CD4-positive, alpha-beta T cell treated with Interleukin-6 at 100 ng/mL for 8 hours (primary cell): ENCODE measurements at places on chromosomes 2 and 18.

- no peak for DNase-seq
Observed at GRCh38 chr2:6359964-6360363, 505.7 kb downstream of the CMPK2 start.

DNA sequence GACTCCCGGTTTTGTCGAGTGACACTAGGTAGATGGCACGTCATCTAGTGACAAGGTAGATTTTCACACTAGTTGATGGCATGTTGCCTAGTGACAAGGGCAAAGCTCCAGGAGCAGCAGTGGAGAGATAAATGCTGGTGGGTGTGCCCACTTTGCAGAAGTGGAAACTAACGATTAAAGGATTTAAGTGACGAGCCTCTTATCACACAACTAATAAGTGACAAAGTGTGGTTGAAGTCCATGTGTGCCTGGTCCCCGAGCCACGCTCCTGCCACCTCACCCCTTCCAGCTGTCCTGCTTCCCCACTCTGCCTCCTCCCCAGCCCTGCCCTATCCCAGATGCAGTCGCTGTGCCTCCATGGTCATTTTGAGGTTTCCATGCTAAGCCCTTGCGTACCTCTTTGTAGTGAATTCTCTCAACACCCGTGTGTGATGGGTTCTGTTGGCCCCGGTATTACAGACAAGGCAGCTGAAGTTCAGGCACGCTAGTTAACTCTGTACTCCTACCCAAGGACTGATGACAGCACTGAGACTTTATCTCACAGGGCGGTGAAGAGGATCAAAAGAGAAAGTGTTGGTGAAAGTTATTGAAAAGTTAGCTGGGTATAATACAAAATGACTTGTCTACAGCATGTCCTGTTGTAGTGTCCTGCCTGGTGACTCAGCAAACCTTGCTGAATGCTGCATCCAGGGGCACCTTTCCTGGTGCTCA, 113.4 kb upstream of the GLI2 start:
- DNase-seq, result no peak

DNA sequence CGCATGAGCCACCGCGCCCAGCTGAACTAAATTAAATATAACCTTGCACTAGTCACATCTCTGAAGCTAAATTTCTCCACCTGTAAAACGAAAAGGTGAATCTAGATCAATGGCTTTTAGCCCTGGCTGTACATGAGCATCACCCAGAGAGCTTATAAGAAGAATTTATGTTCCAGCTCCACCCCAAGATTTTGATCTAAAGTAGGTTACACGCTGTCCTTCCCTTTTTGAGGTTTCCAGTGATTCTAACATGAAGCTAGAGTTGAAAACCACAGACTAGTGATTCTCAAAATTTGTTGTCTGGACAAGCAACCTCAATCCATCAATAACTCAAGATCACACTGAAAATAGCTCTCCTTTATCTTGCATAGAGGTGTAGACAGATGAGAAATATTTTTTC, 208.8 kb upstream of the CRIM1 start:
- DNase-seq, result no peak

DNA sequence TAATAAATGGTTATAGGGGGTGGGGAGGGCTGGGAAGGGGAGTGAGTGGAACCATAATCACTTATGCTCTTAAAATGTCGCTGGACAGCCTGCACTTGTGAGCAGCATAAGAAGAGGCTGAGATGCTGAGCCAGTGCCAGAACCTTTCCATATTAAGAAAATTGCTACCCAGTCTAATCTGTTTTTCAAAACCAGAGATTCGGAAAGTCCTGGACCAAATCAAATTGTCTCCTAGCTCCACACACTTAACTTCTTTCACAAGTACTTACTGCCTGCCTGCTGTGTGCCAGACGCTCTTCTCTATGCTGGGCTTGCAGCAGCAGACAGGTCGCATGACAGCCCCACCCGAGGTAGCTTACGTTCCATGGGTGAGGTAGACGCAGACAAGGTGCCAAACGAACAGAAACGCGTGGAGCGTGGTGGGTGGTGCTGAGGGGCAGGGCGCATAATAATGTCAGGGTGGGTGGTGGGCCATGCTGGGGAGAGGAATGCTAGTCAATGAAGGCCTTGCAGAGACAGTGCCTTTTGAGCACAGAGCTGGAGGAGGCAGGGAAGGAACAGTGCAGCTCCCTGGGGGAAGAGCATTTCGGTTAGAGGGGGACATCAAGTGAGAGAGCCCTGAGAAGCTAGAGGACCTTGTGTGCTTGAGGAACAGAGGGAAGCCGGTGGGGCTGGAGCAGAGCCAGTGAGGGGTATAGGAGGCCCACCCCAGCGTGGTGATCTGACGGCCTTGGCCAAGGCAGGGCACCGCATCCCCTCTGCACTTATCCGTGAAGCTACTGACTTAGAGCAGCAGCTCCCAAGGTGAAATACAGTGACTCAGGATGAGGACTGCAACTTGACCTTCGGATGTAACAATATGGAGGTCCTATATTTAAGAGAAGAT, 123.5 kb upstream of the DAPL1 start:
- no peak for DNase-seq

DNA sequence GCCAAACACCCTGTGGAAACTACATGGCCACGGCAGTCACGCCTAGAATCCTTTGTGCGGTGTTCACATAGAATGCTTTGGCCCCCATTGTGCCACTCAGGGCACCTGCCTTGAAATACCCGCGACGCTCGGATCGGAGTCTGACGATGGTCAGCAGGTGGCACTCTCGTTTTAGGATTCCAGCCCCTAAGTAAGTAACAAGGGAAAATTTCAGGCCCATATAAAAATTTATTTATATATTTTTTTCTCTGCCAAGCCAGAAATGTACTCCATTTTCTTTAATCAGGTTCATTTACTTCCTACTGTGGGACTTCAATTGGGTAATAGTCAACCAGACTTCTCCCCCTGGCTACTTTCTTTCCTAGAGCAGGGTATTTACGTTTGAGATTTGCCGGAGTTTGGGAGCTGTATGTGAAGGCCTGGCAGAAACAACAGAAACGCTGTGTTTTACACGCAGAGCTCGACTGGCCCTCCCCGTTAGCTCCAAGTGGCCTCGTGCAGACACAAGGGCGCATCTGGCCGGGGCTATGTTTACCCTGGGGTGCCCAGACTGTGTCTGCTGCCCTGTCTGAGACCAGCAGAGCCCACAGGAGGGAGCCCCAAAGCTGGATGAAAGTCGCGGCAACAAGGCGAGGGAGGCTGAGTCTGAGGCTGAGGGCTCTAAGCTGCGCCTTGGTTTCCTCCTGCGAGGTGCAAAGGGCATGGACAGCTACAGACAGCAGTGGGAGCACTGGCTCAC, 41.6 kb downstream of the LRRC30 start:
- no peak for DNase-seq

GRCh38 chr2:1638281-1638860, 105.9 kb downstream of the PXDN start:
- no peak for DNase-seq

GRCh38 chr2:174985614-174986013, 19.6 kb downstream of the CHN1 start:
- no peak for DNase-seq

DNA sequence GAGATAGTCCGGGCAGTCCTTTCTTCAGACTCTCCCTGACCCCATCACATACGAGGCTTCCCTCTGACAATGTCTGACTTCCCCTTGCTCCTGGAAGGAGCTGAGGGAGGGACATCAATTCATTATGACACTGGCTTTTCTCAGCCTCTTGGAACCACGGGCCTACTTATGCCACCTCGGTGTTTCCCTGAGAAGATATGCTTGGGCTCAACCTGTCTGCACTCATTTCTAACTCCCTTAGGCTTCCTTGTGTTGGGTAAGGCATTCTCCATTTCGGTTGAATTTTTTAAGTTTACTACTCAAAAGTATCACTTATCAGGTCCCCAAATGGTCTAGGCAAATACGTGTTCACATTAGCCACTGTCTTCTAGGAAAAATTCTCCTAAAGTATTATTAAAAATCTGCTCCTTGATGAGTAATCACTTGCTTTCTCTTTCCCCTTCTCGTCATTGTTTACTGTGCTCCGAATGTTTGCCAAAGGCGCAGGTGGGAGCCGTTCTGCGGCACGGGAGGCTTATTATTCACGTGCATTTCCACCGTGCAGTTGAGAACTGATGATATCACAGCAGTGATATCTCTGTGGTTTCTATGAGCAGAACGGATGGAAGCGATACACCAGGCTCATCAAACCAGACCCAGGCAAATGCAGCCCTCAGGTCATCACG, 33.1 kb downstream of the ARL4C start:
- peak; percentile 86 for DNase-seq

DNA sequence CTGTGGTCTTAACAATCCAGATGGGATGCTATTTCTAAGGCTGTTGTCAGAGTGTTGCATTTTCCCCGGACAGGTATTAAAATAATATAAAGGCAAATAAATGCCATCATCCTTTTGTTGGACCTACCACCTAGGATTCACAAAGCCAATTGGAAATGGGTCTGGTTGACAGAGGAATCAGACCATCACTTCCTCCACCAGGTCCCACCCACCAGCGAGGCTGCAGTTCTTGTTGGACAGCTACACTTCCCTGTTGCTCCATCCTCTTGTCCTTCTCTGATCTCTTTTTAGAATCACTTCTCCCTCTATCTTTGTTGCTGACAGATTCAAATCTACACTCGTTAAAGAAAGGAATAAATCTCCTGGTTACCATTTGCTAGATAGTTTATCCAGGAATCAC, 1.1 kb downstream of the TMEM169 start:
- DNase-seq, result no peak

GRCh38 chr18:76252880-76253279, 242.2 kb downstream of the ZNF516 start:
- no peak for DNase-seq

DNA sequence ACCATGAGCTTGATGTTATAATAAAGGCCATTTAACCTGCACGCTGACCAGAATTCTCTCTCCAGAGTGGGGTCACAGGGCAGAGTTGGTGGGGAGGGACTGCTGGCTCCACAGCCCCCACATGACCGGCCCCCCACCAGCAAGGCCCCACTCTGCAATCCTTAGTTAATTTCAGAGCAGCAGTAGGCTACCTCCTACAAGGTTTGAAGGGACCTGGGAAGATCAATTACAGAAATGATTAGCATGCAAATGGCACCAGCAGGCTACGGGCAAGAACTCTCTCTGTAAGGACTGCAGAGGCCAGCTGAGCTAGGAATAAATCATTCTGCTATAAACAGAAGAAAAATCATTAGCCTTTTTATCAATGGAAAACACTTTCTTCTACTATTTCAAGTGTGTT, 135.3 kb downstream of the C1D start:
- DNase-seq, result no peak

- DNase-seq, result no peak
Observed at GRCh38 chr2:74381751-74382150, 1.6 kb upstream of the DCTN1 start.

- no peak for DNase-seq
Observed at GRCh38 chr2:102796337-102796736, 34.5 kb downstream of the TMEM182 start.

- DNase-seq, result no peak
Observed at GRCh38 chr18:7877609-7878008, 310.5 kb downstream of the PTPRM start.

DNA sequence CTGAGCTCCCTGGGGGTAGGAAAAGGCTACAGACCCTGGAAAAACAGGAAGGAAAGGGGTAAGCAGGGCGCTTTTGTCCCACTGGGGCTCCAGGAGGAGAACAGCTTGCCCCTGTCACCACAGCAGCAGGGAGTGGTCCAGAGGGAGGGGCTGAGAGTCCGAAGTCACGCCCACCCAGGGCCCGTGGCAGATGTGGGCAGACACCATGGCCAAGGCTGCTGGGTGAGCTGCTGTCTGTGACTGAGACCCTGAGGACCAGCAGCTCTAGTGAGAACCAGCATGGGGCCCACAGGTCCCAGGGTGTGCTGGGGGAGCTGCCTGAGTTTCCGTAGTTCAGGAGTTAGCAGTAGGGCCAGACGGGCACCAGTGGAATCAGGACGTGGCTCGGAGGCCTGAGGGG, 162.0 kb downstream of the SPP2 start:
- DNase-seq, result no peak

DNA sequence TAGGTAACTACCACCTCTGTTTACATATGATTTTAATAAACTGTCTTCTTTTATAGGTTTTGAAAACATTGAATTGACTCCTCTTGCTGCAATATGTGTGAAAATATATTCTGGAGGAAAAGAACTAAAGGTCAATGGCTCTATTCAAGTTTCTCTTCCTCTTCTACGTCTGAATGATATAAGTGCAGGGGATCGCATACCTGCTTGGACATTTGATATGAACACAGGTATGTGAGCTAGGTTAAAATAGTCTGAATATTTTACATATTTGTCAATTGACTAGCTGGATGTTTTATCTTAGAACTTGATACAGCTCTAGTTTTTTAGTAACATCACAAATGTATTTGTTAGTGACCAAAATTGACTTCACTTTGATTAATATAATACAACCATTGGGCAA, 57.2 kb downstream of the FAM171B start:
- DNase-seq, result no peak

GRCh38 chr2:108403494-108403893, 25.7 kb downstream of the SULT1C4 start:
- no peak for DNase-seq

DNA sequence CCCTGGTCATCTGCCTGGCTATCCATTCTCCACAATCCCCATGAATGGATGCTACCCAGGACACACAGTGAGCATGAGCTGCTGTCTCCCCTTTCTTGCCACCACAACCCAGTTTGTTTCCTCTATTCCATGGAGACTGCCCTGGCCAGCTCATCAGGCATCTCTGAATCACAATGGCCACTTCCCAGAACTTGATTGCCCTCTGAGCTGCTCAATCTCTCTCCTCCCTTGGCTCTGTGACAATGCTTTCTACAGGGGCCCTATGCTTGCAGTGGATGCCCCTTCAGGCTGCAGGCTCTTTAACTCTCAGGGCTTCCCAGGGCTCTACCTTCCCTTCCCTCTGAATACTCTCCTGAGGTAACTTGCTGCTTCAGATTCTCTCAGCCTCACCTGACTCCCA, 14.4 kb upstream of the SLC4A5 start:
- DNase-seq, result no peak

DNA sequence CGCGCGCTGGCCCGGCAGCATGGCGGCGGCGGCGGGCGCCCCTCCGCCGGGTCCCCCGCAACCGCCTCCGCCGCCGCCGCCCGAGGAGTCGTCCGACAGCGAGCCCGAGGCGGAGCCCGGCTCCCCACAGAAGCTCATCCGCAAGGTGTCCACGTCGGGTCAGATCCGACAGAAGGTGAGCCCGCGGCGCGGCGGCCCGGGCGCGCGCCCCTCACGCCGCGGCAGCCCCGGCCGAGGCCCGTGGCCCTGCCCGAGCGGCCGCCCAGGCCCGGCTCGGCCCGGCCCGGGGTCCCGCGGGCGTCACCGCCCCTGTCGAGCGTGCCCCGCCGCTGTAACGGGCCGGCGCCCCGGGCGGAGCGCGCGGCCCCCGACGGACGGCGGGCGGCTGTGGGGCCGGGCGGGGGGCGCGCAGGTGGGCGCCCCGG, 218 bp downstream of the DGKD start:
- DNase-seq, result no peak

DNA sequence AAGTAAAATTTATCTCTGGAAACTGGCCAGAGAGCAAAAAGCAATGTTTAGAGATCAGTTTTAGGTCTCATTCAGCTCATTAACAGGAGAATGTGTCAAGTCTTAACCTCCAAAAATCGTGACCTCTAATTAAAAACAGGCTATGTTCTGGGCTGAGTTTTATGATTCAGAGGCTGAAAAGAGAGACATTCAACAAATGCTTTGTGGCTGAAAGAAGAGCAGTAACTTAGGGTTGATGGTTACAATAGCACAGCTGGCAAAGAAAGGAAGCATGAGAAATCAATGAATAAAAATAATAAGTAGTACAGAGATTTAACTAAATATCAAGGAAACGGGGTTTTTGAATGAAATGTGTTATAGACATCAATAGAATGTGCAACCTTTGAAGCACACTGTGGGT, 13.1 kb downstream of the TGIF1 start:
- no peak for DNase-seq
